Pancreas (tissue), 10 donors: ENCODE measurements at places on chromosomes 4 and X. TPM values are rescaled to one million over a fixed set of nuclear protein-coding genes. Genes with fewer than 3 reads are reported as not detected.

TRO gene
- total RNA-seq: 8.6 TPM

CLDN34 gene
- not detected for total RNA-seq

TRIM2 gene
- total RNA-seq: 18.4 TPM

HHIP gene
- total RNA-seq: 25.3 TPM

FHDC1 gene
- 1.5 TPM for total RNA-seq

AKAP14 gene
- total RNA-seq: not detected

MAGEB10 gene
- not detected for total RNA-seq

NMU gene
- total RNA-seq: not detected

S100P gene
- total RNA-seq: 15.7 TPM

GRCh38 chr4:29536745-29537144, 1183.4 kb upstream of the PCDH7 start:
- no peak for DNase-seq

DNA sequence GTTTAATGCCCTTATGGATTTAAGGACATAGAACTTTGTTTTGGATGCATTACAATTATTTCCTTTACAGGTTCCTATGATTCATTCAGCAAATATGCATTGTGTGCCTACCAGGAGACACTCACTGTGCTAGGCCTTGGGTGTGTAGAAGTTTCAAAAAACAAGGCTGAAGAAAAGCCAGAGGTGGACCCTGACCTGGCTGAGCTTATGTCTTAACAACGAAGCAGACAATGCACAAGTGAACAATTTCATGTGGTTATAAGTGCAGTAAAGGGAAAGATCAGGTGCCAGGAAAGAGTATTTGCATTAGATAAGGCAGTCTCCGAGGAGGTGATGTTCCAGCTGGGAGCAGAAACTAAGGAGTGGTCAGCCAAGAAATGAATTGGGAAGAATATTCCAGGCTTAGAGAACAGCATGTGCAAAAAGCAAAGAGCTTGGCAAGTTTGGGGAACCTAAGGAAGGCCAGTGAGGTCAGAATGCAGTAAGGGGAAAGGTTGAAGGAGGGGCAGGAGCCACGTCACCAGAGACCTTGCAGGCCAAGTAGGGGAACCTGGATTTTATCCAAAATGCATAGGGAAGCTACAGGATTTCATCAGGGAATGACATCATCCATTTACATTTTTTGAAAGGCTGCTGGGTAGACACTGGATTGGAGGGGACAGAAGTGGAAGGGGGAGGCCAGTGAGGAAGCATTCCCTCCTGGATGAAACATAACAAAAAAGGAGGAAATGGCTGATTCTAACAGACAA, 193.6 kb downstream of the SOWAHB start:
- DNase-seq: no peak

DNA sequence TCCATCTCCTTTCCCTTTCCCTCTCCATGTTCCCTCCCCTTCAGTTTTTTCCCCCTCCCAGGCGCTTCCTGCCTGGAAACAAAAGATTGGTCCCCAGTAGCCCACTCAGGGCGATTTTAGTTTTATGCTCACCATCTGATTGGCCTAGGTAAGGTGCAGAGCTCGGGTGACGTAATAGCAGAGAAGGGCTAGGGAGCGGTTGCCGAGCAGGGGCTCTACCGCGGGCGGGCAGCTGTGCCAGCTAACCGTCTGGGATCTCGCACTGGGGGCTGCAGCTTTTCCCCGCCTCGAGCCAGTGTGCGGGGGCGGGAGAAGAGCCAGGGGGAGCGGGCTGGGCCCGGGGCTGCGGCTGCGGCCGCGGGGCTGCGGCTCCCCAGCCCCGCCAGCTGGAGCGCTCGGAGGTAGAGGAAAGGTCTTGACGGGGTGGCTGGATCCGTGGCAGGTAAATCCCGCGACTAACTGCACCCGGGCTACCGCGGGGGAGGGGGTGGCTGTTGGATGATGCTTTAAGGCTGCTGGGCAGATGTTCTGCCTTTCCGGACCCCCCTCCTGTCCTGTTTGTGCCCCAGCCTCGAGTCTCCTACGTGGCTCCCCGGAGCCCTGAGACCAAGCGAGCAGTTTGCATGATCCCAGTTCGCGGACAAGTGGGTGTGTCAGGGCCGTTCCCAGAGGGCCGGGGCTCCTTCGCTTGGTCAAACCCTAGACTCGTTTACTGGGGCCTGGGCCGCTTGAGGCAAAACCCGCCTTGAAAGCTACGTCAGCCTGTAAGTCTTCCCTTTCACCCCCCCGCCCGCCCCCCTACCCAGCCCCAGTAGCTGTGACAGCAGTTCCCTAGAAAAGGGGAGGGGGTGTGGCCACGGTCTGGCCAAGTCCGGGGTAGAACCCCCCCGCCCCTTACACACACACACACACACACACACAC, at the start of gene PAK3:
TSS of gene PAK3 (plus strand) at position 218 of the 922 bp plus-strand sequence. CDS start 26,913 bp downstream, outside the sequence.
- peak; percentile 58 for DNase-seq

DNA sequence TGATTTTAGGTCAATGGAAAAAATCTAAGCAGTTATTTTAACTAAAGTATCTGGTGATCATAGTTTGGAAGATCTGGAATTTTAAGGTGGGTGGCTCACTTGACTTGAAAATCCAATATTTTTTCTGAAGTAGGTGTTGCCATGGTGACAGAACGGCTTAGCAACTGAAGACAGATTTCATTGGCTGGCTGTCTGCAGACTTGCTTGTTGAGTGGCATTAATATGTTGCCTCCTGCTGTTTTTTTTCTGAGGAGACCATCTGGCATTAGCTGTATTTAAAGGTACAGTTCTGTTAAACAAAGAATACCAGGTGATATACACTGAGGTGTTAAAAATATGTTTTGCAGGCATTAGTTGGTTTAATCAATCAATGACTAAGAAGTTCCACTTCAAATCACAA, 19.8 kb downstream of the CPE start:
- peak; percentile 18 for DNase-seq

GRCh38 chrX:70434352-70434866, 10.2 kb upstream of the DLG3 start:
- DNase-seq: peak; percentile 84

GRCh38 chr4:174999407-174999806, 81.2 kb downstream of the ADAM29 start:
- no peak for DNase-seq

DNA sequence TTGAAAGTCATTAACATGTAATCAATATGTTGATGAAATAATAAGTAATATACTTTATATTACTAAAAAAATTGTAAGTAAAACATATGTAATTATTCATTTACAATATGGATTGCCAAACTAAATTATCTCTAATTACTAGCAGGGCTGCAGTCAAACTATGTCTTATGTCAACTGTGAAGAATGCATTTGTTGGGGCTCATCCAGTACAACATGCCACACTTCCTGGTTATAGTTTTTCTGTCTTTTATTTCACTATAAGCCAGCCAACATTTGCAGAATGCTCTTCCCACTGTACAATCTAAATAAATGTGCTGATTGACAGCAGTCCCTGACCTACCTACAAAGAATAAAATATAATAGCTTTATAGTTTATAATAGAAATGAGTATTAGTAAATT, 975.4 kb upstream of the NDST4 start:
- DNase-seq: no peak

GRCh38 chr4:59537246-59537886, 1662.8 kb upstream of the ADGRL3 start:
- DNase-seq: no peak

DNA sequence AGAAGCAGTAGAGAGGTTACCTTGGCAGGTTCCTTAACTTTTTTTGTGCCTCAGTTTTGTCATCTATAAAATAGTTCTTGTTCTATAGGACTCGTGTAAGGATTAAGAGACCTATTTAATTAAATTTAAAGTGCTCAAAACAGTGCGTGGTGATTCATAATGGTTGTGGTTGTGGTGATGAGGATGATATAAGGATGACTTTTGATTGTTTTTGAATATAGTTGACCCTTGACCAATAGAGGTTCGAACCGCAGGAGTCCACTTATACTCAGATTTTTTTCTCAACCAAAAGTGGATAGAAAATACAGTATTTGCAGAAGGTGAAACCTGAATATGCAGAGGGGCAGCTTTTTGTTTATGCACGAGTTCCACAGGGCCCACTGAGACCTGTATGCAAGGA, 14.6 kb downstream of the SMAD1 start:
- DNase-seq: no peak

DNA sequence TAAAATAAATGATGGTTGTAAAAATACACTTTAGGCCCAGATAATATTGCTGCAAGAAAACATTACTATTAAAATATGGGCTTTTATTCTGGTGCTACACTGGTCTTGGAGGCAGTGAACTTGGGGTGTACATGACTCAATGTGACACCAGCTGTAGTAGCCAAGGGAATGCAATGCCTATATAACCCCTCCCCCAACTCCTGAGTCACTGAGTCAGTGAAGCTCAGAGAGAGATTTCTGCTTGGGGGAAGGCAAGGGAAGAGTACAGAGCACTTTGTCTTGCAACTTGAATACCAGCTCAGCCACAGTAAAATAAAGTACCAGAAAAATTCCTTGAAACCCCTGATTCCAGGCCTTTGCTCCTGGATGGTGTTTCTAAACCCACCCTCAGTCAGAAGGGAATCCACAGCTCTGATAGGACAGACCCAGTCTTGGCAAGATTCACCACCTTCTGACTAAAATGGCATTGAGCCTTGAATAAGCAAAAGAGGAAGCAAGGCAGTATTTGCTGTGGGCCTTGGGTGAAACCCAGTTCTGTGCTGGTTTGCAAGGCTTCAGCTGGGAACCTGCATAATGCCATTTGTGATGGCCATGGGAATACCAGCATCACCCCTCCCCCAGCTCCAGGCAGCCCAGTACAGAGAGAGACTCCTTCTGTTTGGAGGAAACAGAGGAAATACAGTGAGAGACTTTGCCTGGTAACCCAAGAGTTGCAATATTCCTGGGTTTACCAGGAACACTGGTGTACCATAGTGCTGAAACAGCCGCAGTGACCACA, 209.9 kb downstream of the IQCM start:
- no peak for DNase-seq

DNA sequence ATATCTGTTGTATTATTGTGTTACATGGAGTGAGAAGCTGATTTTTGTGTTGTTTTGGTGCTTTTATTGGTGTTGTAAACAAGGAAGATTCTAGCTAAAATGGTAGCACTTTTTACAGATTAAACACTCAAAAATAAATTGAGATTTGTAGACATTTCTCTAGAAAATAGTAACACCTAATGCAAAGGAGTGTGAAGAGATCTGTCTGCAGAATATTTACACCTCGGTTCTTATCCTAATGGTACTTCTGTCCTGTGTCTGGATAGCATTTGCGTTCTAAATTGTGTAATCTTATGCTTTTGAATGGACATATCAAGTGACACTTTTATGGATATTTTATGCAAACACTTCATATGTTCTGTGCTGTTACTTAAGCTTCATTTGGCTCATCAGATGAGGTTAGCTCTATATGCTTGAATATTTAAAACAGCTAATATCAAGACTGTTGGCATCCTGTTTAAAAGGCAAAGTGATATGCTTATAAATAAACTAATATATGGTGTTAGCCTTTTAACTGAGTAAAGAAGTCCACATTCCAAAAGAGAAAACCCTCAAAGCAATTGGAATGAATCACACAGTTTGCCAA, 6.0 kb downstream of the PCDH7 start:
- no peak for DNase-seq

DNA sequence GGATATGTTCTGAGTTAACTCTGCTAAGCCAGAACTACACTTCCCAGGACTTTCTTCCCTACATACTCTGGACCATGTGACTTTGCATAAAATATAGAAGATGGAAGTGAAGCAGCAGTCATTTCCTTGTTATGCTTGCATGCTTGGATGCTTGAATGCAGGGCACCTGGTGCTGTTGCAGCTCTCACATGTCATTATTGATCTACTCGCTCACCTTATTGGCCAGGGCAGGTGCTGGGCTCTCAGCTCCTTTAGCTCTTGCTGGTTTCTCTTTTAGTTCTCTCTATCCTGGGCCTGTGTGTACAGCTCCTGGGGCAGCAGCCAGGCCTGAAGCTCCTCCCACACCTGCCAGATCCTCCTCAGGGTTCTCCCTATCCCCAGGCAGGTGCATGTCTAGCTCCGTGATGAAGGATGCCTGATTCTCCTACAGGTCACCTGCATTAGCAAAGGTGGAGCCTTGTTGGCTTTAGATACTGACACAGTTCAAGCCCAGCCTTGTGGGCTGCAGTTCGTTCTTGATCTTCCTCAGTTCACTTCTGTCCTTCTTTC, 53.3 kb downstream of the MED28 start:
- no peak for DNase-seq

DNA sequence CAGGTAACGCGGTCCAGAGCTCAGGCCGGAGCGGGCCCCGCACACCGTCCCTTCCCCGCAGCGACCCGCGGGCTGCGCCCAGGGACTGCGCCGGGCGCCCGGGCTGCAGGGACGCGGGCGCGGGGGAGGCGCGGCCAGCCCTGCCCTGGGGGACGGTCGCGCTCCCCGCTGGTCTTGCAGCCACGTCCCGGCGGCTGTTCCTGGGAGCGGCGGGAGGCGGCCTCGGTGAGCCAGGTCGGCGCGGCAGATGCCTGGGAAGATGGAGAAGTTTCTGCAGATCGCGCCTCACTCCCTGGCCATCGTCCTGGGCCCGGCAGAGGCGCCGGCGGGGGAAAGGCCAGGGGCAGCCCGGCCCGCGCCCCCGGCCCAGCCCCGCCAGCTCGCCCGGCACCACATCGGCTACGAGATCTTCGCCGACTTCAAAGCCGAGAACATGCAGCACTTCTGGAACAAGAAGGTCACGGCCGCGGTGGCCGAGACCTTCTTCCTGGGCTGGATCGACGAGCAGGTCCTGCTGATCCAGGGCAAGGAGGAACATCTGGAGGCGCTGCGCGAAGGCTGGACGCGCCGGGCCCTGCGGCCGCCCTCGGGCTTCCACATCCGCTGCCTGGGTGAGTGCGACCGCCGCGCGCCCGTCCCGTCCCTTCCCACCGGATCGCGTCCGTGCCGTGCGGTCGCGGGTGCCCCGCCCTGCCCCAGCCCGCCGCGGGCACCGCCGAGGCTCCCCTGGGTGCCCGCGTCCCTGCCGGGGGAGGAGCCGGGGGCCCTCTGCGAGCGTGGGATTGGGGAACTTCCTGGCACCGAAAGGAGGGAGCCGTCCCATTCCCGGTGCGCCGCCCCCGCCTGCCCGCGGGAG, 107.4 kb upstream of the STOX2 start:
- peak; percentile 75 for DNase-seq

- no peak for DNase-seq
Measured at GRCh38 chr4:120082251-120082650, 15.6 kb upstream of the MAD2L1 start.

DNA sequence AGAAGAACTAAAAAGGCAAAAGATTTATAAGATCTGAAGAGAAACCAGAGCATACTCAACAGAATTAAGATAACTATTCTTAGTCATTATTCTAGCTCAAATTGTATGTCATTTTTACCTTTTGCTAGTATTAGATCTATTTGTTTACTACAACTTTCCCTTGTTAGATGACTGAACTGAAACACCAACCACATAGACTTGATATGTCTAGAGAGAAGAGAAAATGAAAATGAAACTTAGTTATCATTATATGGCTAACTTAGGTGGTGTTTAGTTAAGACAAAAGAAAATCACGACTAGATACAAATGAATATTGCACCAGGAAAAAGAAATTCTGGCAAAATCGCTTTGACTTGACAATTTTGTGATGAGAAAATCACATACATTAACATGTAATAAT, 690.8 kb downstream of the PCDH18 start:
- no peak for DNase-seq

DNA sequence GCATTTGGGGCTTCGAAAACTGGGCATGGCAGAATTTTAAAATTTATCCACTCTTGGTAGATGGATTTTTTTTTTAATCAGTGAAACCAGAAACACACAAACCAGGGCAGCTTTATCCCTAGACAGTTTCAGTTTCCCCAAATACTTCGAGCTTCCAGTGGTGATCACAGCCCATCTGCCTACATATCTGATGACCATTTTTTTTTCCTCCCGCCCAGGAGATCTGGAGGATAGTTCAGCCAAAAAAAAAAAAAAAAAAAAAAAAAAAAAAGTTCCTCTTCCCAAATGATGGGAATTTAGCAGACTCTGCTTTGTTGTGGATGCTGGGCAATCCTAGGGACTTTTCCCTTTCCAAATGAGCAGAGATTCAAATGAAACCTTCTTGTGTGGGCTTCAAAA, 1.0 kb upstream of the TBC1D9 start:
- no peak for DNase-seq
